ENCODE measurements at places on chromosomes 4 and X.
A peak's percentile ranks its signal among the peaks of the same experiment; 100 is the strongest.

DNA sequence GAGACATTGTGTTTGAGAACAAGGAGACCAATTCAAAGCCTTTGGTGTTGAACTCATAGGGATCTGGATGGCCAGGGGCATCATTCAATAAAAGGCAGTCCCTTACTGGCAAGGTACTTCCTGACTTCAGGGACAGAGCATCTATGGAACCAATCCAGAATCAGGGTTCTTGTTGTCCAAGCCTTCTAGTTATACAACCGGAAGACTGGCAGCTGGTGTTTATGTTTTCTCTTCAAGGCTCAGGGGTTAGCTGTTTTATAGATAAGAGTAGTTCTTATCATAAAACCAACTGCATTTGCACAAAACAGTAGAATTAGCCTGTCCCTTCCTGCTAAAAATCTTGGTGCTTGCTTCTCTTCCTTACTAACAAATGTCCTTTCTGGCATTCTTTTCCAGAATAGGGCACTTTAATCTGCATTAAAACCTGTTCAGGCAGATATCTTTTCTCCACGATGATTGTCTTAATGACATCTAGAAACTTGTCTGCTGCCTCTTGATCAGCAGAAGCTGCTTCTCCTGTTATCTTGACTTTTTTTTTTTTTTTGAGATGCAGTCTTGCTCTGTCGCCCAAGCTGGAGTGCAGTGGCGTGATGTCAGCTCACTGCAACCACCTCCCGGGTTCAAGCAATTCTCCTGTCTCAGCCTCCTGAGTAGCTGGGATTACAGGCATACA is 38.4 kb upstream of the ARHGEF6 start:
- no peak for DNase-seq

DNA sequence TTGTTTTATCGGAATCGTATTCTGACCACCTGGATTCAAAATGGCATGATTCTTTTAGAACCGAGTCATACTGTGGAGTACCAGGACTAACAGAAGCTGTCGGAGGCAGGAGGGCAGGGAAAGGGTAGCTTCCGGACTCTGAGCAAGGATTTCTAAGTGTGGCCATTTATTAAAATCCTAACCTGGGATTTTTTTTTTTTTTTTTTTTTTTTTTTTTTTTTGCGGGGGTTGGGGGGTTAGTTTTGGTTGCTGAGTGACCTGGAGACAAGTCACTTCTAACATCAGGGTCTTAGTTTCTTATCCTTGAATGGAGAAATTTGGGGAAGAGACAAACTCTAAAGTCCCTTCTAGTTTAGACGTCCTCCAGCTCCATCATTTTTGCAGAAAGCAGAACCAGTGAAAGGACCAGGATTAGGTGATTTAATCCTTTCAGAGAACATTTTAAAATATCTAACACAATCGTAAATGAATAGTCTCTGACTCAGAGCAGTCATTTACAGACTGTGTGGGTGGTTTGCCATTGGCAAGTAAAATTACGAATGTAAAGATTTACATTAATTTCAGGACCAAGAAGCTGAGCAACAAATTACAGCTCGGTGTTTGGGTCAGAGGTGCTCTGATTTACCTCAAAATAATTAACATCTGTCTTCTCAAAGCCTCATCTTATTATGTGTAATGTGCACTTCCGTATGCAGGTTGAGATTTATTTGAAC is 7.3 kb downstream of the SLC25A5 start:
- no peak for DNase-seq

GRCh38 chr4:84258905-84259830 is 239.9 kb downstream of the NKX6-1 start:
- DNase-seq: no peak

GRCh38 chr4:48766131-48766792 is 13.8 kb downstream of the FRYL start:
- DNase-seq: no peak

- no peak for DNase-seq
Observed at GRCh38 chr4:83731609-83732008, 195.7 kb downstream of the GPAT3 start.

GRCh38 chrX:150074175-150074574 is 135.9 kb upstream of the EOLA2 start:
- no peak for DNase-seq

GRCh38 chrX:75603833-75604232 is 81.0 kb upstream of the ZDHHC15 start:
- DNase-seq: no peak

DNA sequence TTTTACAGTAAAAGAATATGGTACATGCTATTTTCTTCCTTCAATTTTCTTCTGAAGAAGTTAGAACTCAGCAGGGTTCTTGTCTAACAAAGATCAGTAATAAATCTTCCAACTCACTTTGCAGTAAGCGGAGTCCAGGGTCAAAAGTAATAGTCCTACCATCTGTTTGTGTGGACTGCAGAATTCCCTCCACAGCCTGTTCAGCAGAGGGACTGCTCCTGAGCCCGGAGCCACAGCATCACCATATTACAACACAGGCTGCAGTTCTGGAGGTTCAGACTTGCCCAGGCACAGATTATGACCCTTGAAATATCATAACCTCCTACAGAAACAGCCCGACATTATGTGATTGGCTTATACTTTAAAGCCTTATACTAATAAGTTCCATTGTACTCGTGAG is 10.3 kb downstream of the FHDC1 start:
- DNase-seq: no peak

GRCh38 chr4:71186566-71187403 is 152.0 kb upstream of the SLC4A4 start:
- peak; percentile 50 for DNase-seq

DNA sequence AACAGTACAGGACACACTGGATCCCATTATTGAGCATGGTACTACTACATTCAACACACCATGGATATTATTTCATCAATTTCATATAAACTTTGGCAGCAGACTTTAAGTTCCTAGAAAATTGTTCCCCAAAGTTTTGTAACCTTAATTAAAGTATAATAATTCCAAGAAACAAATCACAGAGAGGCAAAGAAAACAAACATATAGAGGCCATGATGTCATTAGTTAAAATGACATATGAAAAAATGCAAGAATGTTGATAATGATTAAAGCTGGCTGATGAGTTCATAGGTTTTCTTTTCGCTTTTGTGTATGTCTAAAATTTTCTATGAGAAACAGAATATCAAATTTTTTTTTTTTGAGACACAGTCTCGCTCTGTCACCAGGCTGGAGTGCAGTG is 26.8 kb downstream of the LRBA start:
- no peak for DNase-seq

- no peak for DNase-seq
Observed at GRCh38 chr4:111633663-111634266, 511.5 kb upstream of the FAM241A start.

DNA sequence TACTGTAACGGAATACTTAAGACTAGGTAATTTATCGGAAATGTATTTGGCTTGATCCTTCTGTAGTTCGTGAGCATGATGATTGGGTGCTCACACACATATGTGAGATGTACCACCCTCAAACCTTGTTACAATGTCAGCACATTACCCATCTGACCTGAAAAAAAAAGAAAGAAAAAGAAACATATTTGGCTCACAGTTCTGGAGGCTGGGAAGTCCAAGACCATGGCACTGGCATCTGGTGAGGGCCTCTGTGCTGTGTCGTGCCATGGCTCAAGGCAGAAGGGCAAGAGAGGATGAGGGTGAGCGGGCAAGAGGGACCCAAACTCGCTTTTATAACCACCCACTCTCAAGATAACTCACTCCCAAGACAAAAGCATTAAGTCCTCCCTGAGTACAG is 7.0 kb upstream of the CLDN24 start:
- DNase-seq: no peak

DNA sequence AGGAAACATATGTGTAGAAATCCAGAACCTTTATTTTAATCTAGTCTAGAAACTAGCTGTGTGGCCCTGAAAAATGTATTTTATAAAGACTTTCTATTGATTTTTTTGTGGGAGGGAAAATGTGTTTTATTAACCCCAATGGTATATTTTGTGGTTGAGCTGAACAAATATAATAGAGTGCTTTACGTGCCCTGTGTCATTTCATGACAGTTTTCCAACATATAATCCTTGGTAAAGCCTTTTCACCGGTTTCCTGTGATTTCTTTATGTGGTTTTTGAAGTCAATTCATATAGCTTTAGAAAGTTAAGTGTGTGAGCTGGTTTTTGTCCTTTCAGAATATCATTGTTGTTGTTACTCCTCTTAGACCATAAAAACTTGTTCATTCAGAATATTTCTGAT is 375.7 kb downstream of the ADGRL3 start:
- DNase-seq: no peak

- DNase-seq: no peak
Observed at GRCh38 chr4:126708716-126709115, 924.0 kb upstream of the INTU start.

DNA sequence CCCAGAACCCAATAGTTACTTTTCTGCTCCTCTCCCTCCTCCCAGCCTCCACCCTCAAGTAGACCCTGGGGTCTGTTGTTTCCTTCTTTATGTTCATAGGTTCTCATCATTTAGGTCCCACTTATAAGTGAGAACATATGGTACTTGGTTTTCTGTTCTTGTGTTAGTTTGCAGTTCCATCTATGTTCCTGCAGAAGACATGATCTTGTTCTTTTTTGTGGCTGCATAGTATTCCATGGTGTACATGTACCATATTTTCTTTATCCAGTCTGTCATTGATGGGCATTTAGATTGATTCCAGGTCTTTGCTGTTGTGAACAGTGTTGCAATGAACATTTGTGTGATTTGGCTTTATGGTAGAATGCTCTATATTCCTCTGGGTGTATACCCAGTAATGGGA is 47.8 kb upstream of the LEF1 start:
- DNase-seq: no peak

All from amniotic stem cell (primary cell).